ENCODE measurements at places on chromosomes 11 and 22.

- no peak for DNase-seq
Observed at GRCh38 chr11:104856607-104857006, 41.7 kb downstream of the CASP12 start.

DNA sequence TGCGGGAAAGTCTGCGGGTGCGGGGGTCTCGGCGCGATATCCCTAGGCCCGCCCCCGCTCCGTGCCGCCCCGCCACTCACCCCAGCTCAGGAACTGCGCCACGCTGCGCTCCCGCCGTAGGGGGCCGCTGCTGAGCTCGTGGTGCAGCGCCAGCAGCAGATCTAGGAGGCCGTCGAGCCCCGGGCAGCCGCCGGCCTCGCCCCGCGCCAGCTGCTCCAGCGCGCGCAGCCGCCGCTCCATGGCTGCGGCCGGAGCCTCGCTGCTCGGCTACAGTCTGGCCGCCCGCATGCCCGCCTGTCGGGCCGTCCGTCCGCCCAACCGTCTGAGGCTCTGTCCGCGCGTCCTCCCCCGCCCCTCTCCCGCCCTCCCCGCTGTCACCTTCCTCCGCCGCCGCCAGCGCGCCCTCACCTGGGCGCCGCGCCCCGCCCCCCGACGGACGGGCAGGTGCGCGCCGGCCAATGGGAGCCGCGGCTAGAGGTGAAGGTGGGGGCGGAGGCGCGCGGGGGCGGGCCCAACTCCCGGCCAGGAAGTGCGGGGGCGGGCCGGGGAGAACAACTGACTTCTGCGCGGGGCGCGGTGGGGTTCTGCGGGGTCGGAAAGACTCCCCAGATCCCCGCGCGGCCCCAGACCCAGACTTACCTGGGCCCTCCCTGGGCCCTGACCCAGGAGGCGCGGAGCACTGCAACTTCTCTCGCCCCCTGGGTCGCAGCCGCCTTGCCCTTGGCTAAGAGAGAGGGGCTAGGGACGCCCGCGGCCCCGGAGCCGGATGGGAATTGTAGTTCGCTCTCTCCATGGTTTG lies at the start of gene CDC42BPG:
TSS of gene CDC42BPG (minus strand) at position 324 of the 799 bp plus-strand sequence. CDS start at position 240, 84 bp downstream.
- DNase-seq, result peak; percentile 68

- no peak for DNase-seq
Observed at GRCh38 chr11:94553938-94554337, 10.2 kb downstream of the FUT4 start.

DNA sequence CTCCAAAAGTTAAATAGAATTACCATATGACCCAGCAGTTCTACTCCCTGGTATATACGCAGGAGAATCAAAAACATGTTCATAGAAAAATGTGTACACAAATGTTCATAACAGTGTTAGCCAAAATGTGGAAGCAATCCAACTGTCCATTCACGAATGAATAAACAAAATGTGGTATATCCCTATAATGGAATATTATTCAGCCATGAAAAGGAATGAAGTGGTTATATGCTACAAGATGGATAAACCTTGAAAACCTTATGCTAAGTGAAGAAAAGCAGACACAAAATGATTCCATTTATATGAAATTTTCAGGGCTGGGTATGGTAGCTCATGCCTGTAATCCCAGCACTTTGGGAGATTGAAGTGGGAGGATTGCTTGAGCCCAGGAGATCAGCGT lies 16.1 kb downstream of the POLD4 start:
- DNase-seq, result no peak

Data from DND-41 (cell line).